ENCODE measurements at places on chromosomes 11 and 22.
A peak's percentile ranks its signal among the peaks of the same experiment; 100 is the strongest.

DNA sequence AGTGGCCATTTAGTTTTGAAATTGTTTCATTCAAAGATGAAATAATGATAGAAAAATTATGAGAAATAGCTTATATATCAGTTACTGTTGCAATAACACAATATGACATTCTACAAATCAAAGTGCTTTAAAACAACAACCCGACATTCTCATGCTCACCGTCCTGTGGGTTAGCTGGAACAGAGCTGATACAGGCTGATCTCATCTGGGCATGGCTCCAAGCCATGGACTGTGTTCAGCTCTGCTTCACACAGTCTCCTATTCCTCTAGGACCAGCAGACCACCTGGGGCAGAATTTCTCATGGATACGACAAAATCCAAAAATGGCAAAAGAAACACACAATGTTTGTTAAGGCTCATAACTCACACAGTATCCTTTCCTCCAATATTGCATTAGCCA is 178.6 kb downstream of the CNTN5 start:
- DNase-seq = no peak

DNA sequence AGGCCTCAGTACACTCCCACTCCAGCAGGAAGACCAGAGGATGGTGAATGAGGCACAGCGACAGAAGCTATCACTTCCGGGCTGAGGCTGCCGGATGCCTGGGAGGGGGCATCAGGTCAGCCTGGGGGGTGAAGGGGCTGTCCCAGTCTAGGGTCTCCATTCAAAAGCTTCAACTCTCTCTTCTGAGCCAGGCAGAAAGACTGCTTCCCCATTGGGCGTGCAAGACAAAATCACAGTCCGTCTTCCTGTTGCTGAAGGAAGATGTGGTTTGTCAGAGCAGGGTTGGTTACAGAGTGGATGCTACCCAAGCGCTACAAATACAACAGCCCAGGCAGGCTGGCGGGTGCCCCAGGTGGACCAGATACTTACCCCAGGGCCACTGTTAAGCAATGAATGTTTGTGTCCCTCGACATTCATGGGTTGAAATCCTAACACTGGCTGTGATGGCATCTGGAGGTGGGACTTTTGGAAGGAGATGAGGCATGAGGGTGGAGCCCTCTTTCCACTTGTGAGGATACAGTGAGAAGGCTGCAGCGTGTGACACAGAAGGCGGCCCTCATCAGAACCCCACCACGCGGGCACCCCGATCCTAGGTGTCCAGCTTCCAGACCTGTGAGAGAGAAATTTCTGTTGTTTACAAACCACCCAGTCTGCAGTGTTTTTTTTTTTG is 12.0 kb downstream of the UPK3A start:
- no peak for DNase-seq

DNA sequence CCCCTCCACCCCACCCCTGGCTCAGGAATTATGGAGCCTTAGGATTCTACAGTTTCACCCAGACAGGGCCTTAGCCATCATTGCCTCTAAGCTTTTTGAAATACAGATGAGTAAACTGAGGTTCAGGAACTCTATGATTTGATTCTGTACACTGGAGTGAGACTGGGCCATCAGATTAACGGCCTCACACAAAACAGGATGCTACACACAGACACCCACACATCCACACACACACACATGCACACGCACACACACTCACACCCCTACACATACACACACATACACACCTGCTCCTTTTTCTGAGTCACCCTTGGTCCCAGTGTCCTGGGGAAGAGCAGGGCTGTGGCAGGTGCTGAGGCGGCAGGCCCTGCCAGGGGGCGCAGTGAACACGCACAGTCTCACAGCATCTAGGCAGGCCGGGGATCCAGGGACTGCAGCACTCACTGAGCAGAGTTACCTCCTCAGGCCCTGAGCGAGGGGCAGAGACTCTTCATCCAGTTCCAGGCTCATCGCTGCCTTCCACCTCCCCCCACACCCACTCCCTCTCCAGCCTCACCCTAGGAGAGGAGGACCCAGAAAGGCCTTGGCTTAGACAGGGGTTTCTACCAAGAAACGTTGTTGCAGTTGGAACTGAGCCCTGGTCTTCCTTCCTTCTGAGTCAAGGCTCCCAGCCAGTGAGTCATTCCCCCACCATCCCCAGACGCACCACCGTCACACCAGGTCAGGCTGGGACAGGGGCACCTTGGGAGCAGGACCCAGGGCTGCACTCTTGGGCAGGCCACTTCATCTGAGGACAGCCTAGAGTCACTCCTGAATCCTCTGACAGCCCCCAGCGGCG is 89.8 kb upstream of the PARVA start:
- DNase-seq = peak; percentile 93

DNA sequence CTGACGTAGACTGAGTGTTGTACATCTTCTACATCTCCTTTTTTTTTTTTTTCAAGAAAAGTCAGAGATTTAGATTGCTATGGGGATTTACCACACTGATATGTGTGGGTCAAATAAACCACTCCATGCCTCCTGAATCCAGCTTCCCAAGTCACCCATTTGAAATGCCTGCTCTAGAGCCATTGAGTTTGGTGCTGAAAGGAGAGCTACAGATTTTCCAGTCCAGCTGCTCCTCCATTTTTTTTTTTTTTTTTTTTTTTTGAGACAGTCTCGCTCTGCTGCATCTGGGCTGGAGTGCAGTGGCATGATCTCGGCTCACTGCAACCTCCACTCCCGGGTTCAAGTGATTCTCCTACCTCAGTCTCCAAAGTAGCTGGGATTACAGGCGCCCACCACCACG is 115.2 kb upstream of the TIMP3 start:
- DNase-seq = no peak

GRCh38 chr11:17752144-17752543 is 17.6 kb downstream of the KCNC1 start:
- no peak for DNase-seq

GRCh38 chr11:46414879-46415278 is 23.3 kb upstream of the CHRM4 start:
- no peak for DNase-seq

- no peak for DNase-seq
Measured at GRCh38 chr11:76469141-76469540, 24.3 kb downstream of the EMSY start.

DNA sequence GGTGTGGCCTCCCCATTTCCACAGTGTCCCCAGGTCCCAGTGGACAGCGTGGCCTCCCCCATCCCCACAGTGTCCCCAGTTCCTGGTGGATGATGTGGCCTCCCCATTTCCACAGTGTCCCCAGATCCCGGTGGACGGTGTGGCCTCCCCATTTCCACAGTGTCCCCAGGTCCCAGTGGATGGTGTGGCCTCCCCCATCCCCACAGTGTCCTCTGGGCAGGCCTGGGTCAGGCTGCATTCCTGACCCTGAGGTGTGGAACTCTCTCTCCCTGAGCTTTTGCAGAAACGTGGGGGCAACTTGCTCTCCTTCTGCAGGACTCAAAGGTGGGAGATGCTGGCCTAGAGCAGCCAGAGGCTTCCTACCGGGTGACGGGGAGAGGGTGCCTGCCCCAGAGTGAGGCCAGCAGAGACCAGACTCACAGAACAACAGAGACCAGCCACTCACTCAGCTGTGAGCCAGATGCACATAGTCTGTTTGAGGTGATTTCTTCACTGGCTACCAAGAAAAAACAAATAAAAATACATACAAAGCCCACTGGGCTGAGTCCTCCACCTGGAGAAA is 85.8 kb upstream of the FGF3 start:
- peak; percentile 38 for DNase-seq

DNA sequence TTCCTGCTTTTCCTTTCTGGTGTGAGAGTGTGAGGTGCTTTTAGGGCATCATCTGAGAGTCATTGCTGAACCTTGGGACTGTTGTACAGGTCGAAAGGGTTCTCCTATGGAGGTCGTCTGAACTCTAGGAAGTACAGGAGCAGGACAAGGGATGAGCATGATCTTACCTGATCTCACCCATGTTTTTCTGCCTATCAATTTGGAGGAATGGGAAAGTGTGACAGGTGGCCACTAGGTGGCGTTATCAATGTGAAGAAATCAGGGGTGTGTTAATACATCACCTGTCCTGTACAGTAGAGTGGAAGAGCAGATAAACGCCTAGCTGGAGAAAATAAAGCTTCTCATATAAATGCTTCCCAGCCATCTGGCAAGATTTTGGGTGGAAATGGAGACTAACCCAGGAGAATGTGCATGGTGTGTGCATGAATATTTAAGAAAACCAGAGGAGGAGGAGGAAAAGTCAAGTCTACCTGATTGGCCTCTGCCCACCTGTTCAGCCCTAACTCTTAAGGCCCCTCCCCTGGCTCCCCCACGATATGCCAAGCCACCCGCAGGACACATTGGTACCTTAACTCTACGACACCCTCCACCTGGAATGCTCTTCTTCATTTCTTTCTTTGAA is 72.0 kb upstream of the NARS2 start:
- DNase-seq = no peak

GRCh38 chr22:44516841-44517240 is 18.8 kb upstream of the RTL6 start:
- DNase-seq = no peak

GRCh38 chr11:72091292-72091691 is 10.6 kb downstream of the LRRC51 start:
- peak; percentile 78 for DNase-seq

- no peak for DNase-seq
Measured at GRCh38 chr11:111402411-111402810, 23.3 kb upstream of the POU2AF1 start.

DNA sequence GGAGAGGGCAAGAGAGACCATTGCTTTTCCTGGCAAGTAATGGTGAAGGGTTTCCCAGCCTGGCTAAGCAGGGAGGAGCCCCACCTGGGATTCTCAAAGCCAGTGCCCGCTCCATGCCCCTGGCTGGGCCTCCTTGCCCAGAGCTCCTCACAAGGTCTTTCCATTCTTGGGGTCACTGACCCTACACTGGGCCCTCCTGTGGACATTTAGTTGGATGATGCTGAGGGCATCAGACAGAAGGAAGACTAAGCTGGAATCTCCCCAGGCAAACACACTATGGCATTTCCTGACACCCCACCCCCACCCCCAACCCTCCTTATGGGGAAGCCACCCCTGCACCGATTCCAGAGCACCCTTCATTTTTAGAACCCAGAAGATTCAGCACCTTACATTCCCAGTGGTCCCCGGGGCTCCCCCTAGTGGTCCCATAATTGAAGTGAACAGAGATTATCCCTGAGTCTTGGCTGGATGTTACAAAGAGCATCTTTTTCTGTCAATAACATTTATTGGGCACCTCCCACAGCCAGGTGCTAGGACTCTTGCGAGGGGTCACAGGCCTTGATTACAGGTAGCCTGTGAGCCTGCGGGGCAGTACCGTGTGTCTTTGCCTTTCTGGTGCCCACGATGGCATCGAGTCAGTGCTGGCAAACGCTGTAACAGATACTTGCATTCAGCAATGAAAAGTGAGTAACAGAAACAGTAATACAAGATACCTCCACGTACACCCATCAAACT is 548.5 kb downstream of the BUD13 start:
- DNase-seq = no peak

- peak; percentile 57 for DNase-seq
Measured at GRCh38 chr22:46336119-46337078, 885 bp downstream of the TRMU start.

DNA sequence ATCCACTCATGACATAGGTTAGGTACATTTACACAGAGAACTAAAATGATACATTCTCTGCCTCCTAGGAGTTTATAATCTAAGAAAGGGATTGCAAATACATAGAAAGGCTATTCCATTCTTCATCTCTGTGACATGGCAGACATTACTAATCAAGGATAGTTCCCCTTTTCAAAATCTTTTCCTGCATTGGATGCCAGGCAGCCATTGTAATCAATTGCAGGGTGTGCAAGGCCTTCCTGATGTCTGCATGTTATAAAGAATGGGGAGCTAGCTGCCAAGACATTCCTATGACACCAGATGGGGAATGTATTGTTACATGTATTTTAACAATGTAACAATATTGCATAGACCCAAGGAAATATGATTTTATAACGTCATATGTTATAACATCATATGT is 82.0 kb downstream of the KIRREL3 start:
- DNase-seq = no peak

DNA sequence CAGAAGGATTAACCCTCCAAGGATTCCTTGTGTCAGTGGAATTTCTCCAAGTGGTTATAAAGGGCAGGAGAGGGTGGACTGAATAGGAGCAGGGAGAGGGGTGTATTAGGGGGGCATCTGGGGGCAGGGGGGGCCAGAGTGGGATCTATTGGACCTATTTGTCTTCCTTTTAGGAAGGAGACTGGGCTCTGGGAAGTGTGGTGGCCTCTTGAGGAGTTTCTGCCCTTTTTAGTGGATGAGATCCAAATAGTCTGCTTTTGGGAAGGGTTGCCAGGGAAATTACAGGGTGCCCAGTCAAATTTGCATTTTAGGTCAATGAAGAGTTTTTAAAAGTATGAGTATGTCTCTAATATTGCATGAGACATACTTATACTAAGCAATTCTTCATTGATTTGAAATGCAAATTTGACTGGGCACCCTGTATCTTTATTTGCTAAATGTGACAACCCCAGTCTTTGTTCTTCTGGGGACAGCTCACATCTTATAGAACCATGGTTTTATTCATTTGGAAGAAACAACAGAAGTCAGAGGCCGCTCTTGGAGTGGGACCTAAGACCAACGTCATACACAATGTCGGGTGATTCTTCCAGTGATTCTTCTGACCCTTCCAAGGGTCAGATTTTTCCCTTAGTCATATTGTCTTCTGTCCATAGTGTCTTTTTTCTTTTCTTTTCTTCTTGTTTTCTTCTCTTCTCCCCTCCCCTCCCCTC is 429 bp upstream of the SLC22A6 start:
- no peak for DNase-seq

- no peak for DNase-seq
Measured at GRCh38 chr11:2149864-2150847, 10.9 kb downstream of the INS start.

DNA sequence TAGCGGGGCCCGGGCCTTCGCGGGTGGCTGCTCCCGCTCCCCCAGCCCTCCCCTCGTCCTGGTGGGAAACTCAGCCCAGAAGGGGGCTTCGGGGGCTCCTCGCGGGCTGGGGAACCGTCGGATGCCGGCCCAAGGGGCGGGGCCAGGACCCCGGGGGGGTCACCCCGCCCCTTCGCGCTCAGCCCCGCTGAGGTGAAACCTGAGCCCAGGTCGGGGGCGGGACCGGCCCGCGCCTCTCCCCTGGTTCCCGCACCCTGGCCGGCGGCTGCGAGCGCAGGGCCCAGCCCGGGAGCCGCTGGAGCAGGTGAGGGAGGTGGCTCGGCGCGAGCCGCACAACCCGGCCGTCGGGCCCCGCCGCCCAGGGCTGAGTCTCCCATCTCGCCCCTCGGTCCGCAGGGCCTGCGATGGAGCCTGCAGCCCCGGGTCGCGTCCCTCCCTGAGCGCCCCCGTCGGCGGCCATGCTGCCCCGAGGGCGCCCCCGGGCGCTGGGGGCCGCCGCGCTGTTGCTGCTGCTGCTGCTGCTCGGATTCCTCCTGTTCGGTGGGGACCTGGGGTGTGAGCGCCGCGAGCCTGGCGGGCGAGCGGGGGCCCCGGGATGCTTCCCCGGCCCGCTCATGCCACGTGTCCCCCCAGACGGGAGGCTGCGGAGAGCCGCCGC is at the start of gene LARGE2:
Gene LARGE2 (plus strand): TSS at position 232 of the 658 bp plus-strand sequence. CDS start 227 bp downstream, at position 459.
- no peak for DNase-seq

GRCh38 chr22:30457981-30458380 is 13.8 kb downstream of the SEC14L3 start:
- no peak for DNase-seq

GRCh38 chr11:47361419-47361818 is 8.9 kb upstream of the MYBPC3 start:
- DNase-seq = no peak

- no peak for DNase-seq
Measured at GRCh38 chr22:27984001-27984695, 65.1 kb upstream of the PITPNB start.

GRCh38 chr11:46065681-46066080 is 55.6 kb downstream of the PHF21A start:
- DNase-seq = no peak

- DNase-seq = no peak
Measured at GRCh38 chr11:15918674-15919073, 437.7 kb downstream of the SOX6 start.

- DNase-seq = peak; percentile 92
Measured at GRCh38 chr11:17389211-17389956, 925 bp upstream of the KCNJ11 start.

Measured in aorta (tissue), 5 donors.